ENCODE measurements at places on chromosomes 7 and 10.

DNA sequence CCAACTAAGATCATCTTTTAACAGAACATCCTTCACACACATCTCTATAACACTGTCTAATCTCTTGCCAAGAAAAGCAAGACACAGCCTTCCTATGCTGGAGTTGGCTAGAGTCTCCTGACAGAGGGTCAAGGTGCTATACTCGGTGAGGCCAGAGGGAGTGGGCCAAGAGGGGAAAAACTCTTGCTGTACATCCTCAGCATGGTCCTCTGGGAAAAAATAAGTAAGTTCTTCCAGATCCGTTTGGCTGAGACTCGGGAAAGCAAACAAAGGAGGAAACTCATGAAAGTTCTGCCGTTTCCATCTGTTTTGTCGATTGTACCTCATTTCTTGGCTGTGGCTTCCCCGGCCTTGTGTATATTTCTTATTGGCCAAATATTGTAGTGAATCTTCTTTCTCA is 33.9 kb downstream of the VWDE start:
- DNase-seq, result no peak

DNA sequence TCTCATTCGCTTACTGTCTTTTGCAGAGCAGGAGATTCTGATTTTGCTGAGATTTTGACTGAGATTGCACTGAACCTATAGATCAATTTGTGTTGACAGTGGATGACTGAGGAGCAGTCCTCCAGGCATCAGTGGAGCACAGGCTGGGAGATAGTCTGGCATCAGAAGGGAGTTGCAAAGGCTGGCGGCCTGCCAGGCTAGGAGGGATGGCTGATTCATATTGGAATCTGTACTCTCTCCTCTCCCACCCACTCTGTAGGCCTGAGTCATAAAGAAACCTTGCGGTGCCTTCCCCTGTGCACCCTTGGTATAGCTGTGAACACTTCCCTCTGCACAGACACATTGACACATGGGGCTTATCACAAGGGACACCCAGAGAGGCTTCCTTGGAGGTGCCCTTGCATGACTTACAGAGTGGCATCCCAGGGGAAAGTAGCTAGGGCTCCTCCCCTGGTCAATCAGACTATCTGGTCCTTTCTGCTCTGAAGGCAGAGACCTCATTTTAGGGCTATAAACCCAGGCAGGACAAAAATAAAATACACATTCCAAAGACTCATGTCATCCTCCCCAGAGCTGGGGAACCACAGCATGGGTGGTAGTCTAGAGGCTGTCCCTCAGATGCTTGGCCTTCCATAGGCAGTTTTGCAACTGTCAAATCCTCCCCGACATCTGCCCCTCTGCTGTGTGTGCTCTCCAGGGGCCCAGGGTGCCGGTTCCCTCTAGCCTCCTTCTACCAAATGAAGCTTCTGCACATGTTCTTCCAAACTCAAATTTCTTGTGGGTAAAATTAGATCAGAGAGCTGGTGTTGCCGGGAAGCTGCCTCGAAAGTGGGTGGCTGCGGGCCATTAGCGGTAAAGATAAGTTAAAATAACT is 37.4 kb upstream of the EEPD1 start:
- DNase-seq, result peak; percentile 12

- DNase-seq, result no peak
Measured at GRCh38 chr7:96700516-96700915, 9.1 kb downstream of the SEM1 start.

- peak; percentile 63 for DNase-seq
Measured at GRCh38 chr7:37391791-37392672, 56.6 kb downstream of the ELMO1 start.

GRCh38 chr10:30829901-30830300 is 200.3 kb upstream of the LYZL2 start:
- DNase-seq, result no peak

- peak; percentile 67 for DNase-seq
Measured at GRCh38 chr10:119686465-119687191, 35.4 kb downstream of the BAG3 start.

- DNase-seq, result peak; percentile 63
Measured at GRCh38 chr7:129089521-129090212, 34.8 kb upstream of the TNPO3 start.

DNA sequence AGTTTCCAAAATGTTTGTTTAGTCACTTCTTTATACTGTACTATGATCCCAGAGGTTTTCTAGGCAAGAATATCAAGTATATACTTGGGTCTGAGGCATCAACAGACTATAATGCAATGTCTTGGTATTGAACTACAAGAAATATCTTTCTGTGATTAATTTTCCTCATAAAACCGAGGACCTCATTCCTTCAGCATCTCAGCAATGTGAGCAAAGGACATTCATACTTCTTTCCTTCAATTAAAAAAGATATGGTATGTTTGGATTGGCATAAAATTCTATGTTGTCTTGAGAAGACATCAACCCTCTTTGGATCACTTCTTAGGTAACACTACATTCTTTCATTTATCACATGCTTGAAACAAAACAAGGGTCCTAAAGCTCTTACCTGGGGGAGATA is 524.5 kb downstream of the PHTF2 start:
- no peak for DNase-seq

DNA sequence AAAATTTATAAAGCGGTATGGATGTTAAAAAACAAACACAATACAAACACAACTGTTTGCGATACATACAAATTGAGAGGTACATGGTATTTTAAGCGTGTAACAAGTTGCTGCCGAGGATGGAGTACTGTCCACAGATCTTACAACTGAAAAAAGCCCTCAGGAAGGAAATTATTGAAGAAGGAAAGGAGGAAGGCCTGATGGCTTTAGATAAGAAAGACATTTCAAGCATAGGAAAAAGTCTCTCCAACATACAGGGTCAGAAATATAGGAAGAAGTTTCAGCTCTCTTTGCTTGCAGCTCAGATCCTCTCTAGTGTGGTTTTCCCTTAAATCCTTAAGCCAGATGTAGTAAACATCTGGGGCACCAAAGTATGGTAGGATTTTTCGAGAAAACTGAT is 25.0 kb downstream of the RBM28 start:
- DNase-seq, result peak; percentile 79

GRCh38 chr7:2527505-2528467 is 8.2 kb downstream of the LFNG start:
- no peak for DNase-seq

DNA sequence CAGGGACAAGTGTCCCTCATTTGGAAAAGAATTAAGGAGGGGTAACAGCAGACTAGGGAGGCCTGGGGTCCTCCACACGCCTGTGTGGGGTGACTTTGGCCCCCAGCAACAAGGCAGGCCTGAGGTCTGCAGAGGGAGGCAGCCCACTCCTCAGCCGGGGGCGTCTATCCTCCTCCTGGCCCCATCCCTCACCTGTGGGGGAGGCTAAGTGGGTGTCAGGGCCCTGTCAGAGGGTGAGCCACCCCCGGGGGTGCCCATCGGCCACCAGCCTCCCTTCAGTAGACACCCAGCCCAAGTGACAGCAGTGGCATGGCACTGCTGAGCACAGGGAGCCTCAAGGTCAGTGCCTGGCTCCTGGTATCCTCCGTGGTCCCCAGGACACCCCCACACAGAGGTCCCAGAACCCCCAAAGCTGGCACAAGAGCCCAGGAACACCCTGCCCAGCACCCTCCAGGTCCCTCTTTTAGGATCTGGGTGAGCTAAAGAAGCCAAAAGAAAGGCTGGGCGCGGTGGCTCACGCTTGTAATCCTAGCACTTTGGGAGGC is 693 bp upstream of the FXYD4 start:
- DNase-seq, result no peak

GRCh38 chr7:159211540-159212182 is 67.0 kb upstream of the VIPR2 start:
- no peak for DNase-seq

GRCh38 chr7:8221567-8221966 is 40.4 kb downstream of the ICA1 start:
- no peak for DNase-seq

DNA sequence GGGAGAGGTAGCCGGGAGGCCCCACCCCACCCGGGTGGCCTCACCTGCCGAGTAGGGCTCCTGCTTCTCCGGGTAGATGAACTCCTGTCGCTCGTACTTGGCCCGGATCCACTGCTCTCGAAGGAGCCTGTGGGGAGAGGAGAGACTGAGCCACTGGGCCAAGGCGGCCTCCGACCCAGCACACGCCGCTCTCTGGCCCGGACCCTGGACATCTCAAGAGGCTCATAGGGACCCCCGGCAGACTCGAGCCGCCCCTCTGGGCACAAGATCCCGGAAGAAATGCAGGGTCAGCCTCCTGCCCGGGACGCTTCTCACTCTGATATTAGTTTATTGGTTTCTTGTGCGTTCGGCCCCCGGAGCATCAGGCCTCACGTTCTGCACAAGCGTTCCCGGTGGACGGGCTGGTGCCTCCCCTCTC is 34.5 kb downstream of the ADAP1 start:
- DNase-seq, result no peak

- peak; percentile 1 for DNase-seq
Measured at GRCh38 chr10:129330211-129330610, 136.8 kb upstream of the MGMT start.

GRCh38 chr10:126337251-126337810 is 50.9 kb downstream of the ADAM12 start:
- DNase-seq, result no peak

DNA sequence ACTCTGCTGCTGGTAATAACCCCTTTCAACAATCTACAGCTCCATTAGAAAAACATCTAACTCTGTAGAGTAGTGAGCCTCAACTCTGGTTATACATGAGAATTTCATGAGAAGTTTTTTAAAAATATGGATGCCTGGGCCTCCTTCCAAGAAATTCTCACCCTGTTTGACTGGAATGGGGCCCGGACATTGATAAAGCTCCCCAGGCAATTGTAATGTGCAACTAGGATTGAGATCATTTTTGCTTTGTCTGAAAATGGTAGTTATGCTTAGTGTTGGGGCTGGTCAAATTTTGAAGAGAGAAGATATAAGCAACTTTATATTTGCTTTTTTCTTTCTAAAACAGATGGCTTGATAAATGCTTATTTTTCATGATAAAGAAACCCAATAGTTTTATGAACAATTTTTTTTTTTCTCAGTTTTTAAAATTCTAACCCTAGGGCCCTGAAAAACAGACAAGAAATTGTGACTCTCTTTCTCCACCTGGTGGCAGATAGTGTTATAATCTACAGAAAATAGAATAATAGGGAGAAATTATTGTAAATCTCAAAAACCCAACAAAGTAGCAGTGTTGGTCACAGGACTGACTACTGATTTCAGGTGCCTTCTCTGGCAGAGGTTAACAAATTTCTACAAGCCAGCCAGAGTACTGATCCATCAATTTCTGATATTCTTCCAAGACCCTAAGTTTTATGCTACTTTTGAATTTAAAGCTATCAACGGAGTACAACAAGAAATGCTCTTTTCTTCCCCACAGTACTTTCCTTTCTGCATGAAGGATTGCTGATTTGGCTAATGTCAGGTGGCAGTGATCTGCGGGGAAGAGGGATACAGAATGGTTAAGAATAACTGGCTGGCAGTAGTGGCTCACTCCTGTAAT is 174.8 kb downstream of the DKK1 start:
- DNase-seq, result peak; percentile 33

DNA sequence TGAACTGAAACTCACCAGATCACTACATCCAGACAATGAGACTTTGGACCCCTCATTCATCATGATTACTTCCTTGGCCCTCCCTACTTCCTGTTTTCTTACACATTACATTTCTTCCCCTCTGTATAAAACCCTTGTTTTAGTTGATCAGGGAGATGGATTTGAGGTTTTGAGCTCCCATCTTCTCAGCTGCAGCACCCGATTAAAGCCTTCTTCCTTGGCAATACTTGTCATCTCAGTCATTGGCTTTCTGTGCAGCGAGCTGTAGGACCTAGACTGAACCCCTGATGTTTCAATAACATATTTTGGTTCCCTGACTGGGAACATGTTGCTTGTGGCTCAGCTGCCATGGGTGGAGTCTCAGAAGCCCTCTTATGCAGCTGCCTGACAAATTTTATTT is 33.1 kb downstream of the NOLC1 start:
- no peak for DNase-seq

GRCh38 chr7:34807548-34808340 is 149.7 kb downstream of the NPSR1 start:
- no peak for DNase-seq

GRCh38 chr7:117323305-117323850 is 520 bp upstream of the WNT2 start:
- no peak for DNase-seq

DNA sequence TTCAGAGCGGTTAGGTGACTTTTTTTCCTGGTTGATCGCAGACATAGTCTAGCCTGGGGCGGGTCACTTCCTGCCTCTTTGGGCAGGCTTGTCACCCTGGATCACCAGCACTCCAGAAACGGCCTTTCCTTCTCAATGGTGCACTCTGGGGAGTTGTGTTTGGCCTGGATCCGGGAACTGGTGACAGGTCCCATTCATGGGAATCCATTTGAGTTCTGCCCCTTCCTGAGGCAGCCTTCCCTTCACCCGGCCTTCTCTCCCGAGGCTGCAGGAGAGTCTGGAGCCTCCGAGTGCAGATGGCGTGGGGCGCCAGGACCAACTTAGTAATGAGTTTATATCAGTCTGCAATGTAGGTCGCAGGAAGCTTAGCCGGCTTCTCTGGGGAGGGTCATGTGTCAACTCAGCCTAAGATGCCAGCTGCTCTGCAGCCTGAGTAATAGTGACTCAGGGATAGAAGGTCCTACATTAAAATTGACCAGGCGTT is 54.2 kb downstream of the TACR2 start:
- DNase-seq, result no peak
